ENCODE measurements at places on chromosomes 12 and 14.
A peak's percentile ranks its signal among the peaks of the same experiment; 100 is the strongest.

- peak; percentile 4 for DNase-seq
These were observed at the start of gene SSPN for GRCh38 chr12:26195250-26195640. SSPN (plus strand) TSS chr12:26195573; CDS start chr12:26195673, 100 bp downstream.

DNA sequence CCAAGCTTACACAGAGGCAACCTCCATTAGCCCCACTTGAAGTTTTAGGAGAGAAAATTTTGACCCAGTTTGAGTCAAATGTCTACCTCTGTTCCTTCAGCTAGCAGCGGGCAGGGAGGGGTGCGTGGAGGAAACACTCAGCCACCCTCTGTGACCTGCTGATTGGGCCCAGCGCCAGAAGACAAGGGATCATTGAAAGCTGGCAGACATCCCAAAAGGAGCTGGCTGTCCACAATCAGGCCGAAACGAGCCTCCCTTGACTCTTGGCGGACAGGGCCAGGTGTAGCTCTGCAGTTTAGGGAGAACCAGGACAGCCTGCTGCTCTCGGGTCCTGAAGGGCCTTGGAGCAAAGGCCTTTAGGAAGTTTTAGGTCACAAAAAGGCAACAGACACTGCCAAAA, 41.3 kb downstream of the CD9 start:
- no peak for DNase-seq

DNA sequence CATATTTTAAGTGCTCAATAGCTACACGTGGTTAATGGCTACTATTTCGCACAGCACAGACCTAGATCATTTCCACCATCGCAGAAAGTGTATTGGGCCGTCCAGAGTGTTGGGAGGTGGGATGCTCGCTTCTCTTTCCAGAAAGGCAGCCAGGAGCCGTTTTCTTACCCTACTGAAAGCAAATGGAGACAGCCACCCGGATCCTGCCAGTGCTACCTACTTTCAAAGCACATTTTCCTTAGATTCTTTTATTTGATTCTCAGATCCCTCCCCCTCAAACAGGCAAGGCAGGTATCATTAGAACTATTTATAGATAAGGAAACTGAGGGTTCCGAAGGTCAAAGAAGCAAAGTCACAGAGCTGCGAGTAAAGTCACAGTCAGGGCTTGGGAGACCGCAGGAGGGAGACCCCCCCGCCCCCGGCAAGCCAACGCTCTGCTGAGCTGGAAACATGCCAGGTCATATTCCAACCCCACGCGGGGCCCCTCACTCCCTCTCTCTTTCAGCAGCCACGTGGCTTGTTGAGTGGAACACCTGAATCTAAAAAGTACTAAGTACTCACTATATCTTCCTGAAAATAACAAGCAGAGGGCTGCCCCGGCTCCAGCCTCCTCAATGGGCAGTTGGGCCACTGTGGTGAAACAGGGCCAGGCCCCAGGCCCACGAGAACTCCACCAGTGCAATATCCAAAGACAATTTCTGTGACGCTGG, 36.2 kb downstream of the PRIMA1 start:
- DNase-seq = no peak

DNA sequence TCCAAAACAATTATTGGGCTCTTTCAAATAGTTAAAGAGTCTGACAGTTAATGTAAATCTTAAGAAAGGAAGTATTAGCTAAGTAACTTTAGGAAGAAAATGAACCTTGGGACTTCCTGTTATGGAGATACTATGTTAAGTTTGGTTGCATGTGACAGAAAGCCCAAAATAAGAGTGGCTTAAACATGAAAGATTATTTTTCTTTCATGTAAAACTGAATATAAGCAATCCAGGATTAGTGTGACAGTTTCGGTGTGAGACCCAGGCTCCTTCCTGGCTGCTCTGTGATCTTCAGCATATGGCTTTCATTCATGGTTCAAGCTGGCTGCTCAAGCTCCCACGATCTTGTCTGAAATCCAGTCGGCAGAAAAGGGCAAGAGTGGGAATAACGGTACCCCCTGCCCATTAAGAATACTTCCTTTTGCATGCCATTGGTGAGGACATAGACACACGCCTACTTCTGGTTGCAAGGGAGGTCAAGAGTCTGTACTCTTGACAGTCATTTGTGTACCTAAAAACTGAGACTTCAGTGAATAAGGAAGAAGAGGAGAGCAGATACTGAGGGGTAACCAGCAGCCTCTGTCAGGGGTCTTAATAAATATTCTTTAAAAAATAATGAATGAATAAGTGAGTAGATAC, 2.2 kb upstream of the RPAP3 start:
- no peak for DNase-seq

- no peak for DNase-seq
These were observed 8.6 kb downstream of the WDR89 start for GRCh38 chr14:63632932-63633514.

DNA sequence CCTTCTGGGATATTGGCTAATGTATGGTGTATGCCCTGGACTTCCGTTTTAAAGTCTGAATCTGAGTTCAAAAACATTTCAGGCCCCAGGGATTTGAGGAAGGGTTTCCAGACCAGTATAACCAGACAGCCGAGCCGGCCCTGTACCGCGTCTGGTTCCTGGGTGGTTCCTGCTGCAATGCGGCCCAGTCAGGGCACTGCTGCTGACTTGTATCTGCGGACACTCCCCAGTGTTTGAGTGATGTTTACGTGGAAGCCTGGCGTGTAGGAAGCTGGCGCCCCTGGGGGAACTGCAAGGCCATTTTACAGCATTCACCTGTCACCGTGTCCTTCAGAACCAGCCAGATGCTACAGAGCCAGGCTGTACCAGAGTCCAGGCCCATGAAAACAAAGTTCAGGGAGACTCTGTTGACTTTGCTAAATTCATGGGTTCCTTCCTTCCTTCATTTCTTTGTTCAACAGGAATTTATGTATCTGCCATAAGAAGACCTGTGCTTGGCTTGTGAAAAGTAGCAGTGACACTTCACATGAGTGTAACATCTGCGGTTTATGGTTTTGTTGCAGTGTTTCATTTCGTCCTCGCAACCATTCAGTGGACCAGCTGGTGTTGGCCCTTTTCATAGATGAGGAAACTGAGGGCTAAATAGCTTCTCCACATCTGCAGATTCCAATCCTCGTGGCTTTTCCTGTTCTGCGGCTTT, 16.8 kb downstream of the EML1 start:
- no peak for DNase-seq
